Renal cortex interstitium (tissue), 15 donors: ENCODE measurements at places on chromosomes 5 and 9. TPM values are rescaled to one million over a fixed set of nuclear protein-coding genes. Genes with fewer than 3 reads are reported as not detected.

DMRT3 gene
- polyA plus RNA-seq = 1.2 TPM

SYK gene
- 28.3 TPM for polyA plus RNA-seq

NTNG2 gene
- 0.32 TPM for polyA plus RNA-seq

SUSD1 gene
- 41.6 TPM for polyA plus RNA-seq

PRUNE2 gene
- 11.4 TPM for polyA plus RNA-seq

TAF11L9 gene
- polyA plus RNA-seq = not detected

GRCh38 chr5:65790371-65791163 is 68.6 kb downstream of the NLN start:
- DNase-seq = no peak

DNA sequence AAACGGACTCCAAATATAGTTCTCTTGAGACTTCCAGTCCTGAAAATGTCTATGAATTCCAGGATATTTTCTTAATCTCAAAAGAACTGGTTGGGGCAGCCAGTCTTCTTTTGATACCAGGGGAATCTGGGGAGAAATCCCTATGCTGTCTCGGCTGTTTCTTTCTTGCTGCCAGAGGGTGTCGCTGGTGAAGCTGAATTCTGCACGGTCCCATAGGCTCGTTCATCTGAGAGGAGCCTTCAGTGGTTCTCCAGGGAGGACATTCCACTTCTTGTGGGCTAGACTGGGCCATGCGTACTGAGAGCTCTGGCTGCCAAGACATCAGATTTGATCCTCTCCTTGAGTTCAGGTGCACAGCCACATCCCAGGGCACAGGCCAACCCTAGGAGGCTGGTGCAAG is 155.0 kb upstream of the CLINT1 start:
- DNase-seq = no peak

DNA sequence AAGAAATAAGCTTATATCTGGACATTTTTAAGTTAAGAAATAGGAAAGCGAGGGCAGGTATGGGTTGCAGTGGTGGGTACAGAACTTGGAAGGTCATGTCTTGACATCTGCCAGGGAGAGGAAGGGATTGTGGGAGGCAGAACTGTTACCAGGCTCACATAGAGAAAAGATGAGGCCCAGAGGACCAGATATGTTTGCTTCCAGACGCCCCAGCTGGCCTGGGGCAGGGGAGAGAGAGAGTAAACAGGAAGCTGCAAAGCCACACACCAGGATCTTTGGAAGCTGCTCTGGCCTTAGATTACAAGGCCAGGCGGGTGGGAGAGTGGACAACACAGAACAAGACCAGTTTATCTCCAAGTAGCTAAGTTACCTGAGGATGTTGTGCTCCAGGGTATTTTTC is 71.2 kb downstream of the MARCHF11 start:
- DNase-seq = no peak

DNA sequence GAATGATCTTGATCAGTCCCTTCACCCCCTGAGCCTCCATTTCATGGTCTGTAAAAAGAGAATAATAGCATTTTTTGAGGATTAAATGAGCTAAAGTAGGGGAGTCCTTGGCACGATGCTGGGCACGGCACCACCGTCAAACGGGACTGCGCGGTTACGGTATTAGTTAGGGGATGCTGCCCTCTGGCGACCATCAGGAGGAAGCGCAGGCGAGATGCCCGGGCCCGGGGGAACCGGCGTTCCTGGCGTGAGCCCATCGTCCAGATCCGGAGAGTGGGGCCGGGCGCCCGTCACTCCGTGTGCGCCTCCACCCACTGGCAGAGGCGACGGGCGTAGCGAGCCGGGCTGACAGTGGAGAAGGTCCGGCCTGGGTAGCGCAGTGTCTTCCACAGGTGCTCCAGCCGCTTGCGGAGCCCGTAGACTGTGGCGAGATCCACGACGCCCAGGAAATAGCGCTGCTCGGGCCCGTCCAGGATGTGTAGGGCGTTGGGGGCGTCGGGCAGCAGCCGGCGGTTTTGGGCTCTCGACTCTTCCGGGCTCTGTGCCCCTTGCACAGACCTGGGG is 4.8 kb upstream of the ST6GALNAC4 start:
- DNase-seq = no peak

DNA sequence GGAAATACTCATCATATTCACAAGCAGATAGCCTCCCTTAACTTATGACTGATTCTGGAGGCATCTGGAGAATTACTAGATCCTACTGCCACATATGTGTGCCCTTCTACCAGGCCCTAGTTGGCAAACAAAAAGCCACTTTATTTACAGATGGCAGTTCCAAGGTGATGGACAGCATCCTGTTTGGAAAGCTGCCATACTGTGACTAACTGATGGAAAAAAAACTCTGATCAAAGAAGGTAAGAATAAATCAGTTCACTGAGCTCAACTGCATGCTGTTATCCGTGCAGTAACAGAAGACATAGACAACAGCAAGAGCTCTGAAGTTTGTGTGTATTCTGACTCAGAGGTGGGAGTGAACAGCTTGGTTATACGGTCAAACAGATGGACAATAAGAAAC is 279.8 kb upstream of the POU5F2 start:
- no peak for DNase-seq

DNA sequence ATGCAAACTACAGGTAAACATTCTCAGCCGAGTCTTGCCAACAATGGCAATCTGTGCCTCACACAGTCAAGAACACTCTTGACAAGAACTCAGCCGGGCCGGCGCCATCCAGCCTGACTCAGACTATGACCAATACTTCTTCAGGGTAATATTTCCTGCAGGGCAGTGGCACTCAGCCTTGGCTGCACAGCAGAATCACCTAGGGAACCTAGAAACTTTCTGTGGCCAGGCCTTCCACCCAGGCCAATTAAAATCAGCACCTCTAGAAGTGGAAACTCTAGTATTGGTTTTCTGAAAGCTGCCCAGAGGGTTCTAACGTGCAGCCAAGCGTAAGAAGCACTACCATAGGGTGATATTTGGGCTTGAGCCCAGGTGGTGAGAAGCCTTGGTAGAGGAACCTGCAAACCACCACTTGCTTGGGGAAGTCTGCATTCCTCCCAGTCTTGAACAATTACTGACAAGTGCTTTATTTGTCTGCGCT is 120.6 kb downstream of the TTLL11 start:
- DNase-seq = no peak

DNA sequence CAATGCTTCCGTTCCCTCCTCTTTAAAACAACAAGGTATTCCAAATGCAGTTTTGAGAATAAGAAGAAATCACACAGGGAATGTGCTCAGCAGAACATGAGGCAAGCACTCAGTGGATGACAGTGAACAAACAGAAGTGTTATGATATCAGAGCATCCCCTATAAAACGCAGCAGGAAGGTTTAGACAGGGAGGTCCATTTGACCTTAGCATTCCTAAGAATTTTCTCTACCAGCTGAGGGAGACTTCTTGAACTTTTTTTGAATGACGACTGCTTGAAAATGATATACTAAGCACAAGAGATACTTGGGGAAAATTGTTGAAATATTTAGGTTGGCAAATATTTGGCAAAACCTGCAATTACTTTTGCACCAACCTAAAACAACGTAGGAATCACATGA is 3.9 kb downstream of the AMACR start:
- DNase-seq = no peak

GRCh38 chr5:61177716-61178115 is 15.4 kb upstream of the SMIM15 start:
- DNase-seq = no peak

DNA sequence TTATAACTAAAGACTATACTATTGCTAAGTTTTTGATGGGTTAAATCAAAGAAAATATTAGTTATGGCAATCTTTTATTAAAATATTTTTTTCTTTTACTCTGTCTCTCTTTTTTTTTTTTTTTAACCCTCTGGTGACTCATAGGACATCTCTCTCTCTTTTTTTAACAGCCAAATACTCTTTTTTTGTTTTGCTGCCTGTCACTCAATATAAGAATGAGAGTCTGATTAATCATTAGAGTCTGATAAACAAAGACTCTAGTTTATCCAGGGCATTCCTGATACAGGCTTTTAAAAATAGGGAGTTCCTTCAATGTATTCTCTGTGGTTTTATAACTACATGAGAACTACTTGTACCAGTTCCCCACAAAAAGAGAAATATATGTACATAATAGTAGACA is 77.3 kb downstream of the SLC38A9 start:
- no peak for DNase-seq

DNA sequence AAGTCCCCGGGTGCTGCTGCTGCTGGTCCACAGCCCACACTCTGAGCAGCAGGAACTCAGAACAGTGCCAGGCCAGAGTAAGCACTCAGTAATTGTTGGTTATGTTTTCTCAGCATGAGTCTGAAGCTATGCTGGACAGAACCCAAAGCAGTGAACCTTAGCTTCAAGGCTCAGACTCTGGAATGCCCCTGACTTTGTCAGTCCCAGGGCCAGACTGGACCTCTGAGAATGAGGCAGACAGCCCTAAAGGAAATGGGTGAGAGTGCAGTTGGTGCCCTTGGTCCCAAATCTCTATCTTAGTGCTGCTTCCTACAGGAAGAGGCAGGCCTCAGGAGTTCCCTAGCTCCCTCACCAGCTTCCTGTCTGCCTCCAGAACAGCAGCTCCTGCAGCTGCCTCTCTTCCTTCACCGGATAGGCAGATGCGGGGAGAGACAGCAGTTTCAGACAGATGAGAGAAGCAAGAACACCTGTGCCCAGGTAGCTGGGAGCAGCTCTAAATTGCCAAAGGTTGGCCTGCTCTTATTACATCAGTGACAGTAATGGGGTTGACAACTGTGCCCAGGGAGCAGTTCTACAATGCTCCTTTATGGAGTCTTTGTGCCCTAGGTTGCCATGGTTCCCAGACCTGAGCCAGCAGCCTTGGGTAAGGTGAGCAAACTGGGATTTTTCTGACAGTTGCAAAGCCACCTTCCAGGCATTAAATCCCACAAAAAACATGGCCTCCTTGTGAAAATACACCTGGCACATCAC is 82.2 kb upstream of the CXCL14 start:
- peak; percentile 45 for DNase-seq

DNA sequence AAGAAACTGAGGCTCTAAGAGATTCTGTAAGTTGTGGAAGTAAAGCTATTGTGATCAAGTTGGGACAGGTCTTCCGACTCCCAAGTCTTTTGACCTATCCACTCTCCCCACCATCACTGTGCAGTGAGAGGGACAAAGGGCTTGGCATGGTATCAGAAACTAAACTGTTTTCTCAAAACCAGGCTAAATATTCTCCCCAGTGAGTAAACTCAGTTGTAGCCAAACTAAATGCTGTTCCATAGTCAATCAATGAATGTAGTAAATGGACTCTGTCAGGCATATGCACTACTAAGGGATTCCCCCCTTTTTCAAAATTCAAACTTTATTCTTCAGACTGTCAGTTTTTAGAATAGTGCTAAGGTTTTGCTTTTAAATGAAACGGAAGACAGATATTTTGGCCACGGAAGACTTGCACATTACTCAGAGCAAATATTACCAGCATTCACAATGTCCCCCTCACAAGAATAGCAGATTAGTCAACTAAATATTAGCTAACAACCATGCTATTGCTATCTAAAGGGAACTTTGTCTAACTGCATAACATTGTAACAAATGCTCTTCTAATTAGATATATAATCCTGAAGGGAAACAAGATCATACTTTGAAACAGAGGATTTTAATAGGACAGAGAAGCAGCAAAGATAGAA is 7.1 kb downstream of the PRKAA1 start:
- no peak for DNase-seq

DNA sequence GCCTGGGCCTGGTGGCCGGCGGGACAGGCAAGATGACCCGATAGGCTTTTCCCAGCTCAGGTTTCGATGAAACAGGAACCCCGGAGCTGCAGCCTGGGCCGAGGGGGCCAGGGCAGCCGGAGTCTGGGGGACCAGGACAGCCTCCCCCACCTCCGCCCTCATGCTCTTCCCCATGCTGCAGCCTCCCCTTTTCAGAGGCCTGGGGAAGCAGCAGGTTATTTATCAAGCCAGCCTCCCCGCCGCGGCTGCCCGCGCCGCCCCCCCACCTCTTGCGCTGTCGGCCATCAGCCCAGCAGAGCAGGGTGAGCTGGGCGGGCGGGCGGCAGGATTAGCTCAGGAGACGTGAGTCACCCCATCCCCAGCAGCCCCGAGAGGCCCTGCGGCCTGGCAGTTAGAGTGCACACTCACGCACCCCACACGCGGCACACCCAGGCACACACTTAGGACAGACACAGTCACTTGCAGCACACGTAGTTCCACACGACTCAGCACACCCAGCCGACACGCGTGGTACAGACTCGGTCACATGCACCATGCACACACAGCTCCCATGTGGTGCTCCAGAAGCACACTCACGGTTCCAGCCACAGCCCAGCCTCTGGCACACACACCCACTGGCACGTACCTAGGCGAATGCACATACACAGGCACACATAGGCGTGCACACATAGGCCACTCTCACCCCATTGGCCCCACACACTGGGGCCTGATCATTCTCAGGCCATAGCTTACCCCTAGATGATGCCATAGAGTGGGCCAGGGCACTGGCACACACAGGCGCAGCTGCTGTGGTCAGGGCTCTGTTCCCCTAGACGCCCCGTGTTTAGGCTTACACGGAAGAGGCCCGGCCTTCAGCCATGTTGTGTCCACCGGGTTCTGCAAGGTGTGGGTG is 13.0 kb downstream of the CXXC5 start:
- DNase-seq = no peak

DNA sequence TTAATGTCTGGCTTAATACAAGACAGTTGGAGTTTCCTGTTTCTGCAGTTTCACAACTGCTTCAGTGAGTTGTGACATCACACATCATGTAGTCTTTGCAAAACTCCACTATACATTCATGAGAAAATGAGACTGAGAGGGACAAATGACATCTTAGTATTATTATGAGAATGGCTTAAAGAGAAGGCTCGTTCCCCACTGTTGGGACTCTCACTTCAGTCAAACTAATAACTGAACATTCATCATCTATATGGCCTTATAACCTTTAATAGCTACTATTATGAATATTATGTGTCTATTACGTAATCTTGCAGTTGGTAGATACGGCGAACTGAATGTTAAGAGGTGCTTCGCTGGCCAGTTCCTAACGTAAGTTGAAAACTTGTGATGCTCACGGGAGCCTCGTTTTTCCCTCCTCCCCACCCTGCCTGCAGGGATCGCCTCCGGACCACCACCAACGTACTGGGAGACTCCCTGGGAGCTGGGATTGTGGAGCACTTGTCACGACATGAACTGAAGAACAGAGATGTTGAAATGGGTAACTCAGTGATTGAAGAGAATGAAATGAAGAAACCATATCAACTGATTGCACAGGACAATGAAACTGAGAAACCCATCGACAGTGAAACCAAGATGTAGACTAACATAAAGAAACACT is 79.4 kb downstream of the SLC1A3 start:
- DNase-seq = no peak

DNA sequence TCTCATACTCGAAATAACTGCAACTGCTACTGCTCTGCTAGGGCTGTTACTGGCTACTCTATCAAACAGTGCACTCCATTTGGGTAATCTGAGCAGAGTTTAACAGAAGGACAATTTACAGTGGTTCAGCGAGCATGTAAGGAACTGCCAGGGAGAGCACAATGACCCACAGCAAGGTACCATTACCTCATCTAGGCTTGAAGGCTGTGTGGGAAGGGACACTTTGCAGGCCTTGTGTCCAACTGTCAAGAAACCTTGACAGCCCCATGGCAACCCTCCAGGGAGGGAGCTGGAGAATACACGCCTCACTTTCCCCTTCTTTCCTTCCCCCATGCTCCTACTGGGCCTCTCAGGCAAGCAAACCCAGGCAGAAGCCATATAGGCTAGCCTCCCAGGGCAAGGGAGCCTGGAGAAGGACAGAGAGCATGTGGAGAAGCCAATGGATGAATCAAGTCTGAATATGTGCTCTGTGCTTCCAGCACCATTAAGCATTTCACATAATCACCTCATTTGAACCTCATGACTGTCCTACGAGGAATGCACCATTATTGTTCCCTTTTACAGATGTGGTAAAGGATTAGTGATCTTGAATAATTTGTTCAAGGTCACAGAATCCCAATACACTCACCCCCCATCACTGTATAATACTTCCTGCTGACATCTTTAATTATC is 49.9 kb upstream of the JAK2 start:
- no peak for DNase-seq
